Breast epithelium (tissue), 4 donors: ENCODE measurements at places on chromosomes 12 and 14.

DNA sequence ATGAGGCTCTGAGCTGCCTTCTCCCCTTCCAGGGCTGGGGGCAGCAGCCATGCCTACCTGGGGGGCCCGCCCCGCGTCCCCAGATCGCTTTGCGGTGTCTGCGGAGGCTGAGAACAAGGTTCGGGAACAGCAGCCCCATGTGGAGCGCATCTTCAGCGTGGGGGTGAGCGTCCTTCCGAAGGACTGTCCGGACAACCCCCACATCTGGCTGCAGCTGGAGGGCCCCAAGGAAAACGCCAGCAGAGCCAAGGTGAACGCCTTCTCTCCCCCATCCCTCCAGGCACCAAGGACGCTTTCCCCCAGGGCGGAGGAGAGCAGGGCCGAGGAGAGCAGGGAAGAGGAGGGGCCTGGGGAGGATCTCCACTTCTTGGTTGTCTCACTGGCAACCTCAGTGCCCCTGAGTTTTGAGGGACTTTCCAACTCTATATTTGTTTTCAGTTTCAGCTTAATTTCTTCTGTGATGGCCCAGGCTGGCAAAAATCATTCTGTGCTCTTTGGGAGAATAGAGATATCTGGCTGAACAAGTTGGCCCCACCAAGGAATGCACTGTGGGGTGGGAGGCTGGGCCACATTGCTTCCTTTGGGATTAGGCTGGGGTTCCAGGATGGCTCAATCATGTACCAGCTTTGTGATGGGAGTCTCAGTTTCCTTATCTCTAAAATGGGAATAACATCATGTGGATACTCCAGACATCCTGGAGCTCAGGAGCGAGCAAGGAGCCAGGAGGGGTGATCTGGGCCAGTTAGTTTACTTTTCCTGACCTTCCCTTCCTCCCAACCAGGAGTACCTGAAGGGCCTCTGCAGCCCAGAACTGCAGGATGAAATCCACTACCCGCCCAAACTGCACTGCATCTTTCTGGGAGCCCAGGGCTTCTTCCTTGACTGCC, 1.2 kb downstream of the KHNYN start:
- DNase-seq = no peak
- H3K36me3 ChIP-seq = no peaks in the 10 kb centered on the region
- H3K4me1 ChIP-seq = peaks cover 14% of the 10 kb centered on the region
- peak overlapping the region; percentile 94 for H3K4me3 ChIP-seq
- H3K27ac ChIP-seq = peak overlapping the region; percentile 100
- no peaks in the 10 kb centered on the region for H3K27me3 ChIP-seq

DNA sequence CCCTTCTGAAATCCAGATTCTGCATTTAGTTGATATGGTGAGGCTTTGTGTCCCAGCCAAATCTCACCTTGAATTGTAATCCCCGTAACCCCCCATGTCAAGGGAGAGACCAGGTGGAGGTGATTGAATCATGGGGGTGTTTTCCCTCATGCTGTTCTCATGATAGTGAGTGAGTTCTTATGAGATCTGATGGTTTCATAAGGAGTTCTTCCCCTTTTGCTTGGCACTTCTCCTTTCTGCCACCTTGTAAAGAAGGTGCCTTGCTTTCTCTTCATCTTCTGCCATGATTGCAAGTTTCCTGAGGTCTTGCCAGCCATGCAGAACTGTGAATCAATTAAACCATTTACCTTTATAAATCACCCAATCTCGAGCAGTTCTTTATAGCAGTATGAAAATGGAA, 23.1 kb upstream of the C12orf42 start:
- no peaks in the 10 kb centered on the region for H3K27me3 ChIP-seq
- H3K27ac ChIP-seq = no peak overlapping the region
- DNase-seq = no peak
- no peak overlapping the region for H3K4me3 ChIP-seq

- no peak for DNase-seq
- H3K36me3 ChIP-seq = no peaks in the 10 kb centered on the region
- H3K4me1 ChIP-seq = no peaks in the 10 kb centered on the region
- H3K27ac ChIP-seq = peak overlapping the region; percentile 74
Measured at GRCh38 chr12:114400361-114400811, 5.6 kb downstream of the TBX5 start.

- H3K27ac ChIP-seq = no peak overlapping the region
- peaks cover 11% of the 10 kb centered on the region for H3K4me1 ChIP-seq
- no peaks in the 10 kb centered on the region for H3K27me3 ChIP-seq
- H3K36me3 ChIP-seq = no peaks in the 10 kb centered on the region
Measured at GRCh38 chr12:10196210-10196609, 16.5 kb upstream of the GABARAPL1 start.

GRCh38 chr12:44875417-44875953, 630 bp downstream of the NELL2 start:
- peaks cover 3% of the 10 kb centered on the region for H3K4me1 ChIP-seq
- no peaks in the 10 kb centered on the region for H3K36me3 ChIP-seq
- no peak for DNase-seq
- no peak overlapping the region for H3K27ac ChIP-seq
- H3K4me3 ChIP-seq = peak overlapping the region; percentile 64

GRCh38 chr12:117072736-117073490, 26.3 kb downstream of the TESC start:
- no peaks in the 10 kb centered on the region for H3K36me3 ChIP-seq
- H3K27me3 ChIP-seq = no peaks in the 10 kb centered on the region

DNA sequence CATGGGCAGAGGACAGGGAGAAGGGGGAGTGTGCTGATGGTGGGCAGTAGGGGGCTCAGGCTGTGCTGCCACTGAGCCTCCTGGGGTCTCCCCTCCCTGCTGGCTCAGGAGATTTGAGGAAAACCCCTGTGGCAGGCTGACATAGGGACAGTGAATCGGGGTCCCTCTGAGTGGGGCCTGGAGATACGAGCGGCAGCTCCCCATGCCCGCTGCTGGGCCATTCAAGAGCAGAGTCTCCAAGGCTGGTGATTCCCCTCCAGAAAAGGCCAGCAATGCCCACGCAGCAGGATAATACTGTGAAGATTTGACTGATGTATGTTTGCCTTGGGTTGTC, 288.7 kb upstream of the SFSWAP start:
- H3K36me3 ChIP-seq = no peaks in the 10 kb centered on the region
- H3K4me3 ChIP-seq = no peak overlapping the region
- no peak overlapping the region for H3K27ac ChIP-seq
- peak; percentile 24 for DNase-seq
- no peaks in the 10 kb centered on the region for H3K27me3 ChIP-seq

DNA sequence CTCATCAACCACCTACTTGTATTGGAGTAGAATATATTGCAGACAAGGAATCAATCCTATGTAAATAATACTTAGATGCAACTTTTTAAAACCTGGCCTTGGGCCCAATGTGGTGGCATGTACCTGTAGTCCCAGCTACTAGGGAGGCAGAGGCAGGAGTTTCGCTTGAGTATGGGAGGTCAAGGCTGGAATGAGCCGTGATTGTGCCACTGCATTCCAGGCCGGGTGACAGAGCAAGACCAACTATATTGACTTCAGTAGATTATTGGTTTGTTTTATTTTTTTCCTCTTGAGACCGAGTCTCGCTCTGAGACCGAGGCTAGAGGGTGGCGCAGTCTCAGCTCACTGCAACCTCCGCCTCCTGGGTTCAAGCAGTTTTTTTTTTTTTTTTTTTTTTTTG, 3.6 kb downstream of the LARP4 start:
- DNase-seq = no peak
- H3K4me1 ChIP-seq = no peaks in the 10 kb centered on the region
- no peaks in the 10 kb centered on the region for H3K27me3 ChIP-seq
- no peak overlapping the region for H3K27ac ChIP-seq

DNA sequence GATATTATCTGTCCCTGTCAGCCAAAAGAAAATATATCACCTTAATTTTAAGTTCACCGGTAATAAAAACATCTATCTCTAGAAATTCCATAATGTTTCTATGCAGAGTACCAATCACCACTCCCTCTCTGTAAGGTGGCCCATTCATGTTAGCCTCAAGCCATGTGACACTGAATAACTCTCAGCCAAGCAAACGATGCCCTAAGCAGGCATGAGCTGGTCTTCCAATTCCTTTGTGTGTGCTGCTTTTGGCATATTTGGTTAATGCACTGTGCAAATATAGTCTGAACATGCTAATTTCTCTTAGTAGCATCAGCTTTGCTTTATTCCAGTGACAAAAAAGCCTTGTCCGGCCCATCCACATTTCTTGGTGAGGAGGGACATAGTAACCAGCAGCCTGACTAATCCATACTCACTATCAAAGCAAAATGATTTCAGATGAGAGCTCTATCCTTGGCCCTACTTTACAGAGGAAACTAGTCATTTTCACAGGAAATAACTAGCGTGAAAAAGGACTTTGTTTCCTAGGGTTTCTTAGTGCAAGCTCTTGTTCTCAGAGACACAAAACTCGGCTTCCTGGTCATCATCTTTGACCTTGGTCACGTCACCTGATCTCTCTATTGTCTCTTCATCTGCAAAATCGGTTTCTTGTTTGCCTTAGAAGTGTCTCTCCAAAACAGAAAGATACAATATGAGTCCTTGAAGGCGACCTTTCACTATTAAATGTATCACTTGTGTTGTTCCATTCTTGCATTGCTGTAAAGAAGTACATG, 59.2 kb upstream of the RTRAF start:
- no peaks in the 10 kb centered on the region for H3K4me1 ChIP-seq
- no peaks in the 10 kb centered on the region for H3K36me3 ChIP-seq
- DNase-seq = no peak
- no peaks in the 10 kb centered on the region for H3K27me3 ChIP-seq
- no peak overlapping the region for H3K4me3 ChIP-seq

DNA sequence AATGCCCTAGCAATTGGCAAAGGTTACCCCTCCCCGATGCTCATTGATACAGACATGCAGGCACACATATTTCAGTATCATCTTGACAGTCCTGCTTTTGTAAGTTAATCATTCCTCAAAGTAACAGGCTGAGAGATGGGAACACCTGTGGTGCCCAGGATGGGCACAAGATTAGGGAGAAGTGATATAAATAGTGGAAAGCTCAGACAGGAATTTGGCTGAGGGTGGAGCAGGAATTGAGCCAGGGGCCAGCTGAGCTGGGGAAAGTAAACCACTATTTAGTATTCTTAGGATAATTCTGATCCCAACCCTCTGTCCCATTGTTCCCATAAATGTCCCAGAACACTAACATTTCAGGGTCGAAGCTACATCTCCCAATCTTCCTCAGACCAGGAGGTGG, 38.3 kb downstream of the DAO start:
- H3K27ac ChIP-seq = no peak overlapping the region
- no peaks in the 10 kb centered on the region for H3K4me1 ChIP-seq
- no peak for DNase-seq
- H3K4me3 ChIP-seq = no peak overlapping the region
- H3K36me3 ChIP-seq = no peaks in the 10 kb centered on the region

GRCh38 chr14:64994540-64994939, 7.8 kb downstream of the FNTB start:
- no peak for DNase-seq
- H3K36me3 ChIP-seq = no peaks in the 10 kb centered on the region
- no peaks in the 10 kb centered on the region for H3K4me1 ChIP-seq
- H3K27ac ChIP-seq = no peak overlapping the region
- H3K4me3 ChIP-seq = no peak overlapping the region
- no peaks in the 10 kb centered on the region for H3K27me3 ChIP-seq

DNA sequence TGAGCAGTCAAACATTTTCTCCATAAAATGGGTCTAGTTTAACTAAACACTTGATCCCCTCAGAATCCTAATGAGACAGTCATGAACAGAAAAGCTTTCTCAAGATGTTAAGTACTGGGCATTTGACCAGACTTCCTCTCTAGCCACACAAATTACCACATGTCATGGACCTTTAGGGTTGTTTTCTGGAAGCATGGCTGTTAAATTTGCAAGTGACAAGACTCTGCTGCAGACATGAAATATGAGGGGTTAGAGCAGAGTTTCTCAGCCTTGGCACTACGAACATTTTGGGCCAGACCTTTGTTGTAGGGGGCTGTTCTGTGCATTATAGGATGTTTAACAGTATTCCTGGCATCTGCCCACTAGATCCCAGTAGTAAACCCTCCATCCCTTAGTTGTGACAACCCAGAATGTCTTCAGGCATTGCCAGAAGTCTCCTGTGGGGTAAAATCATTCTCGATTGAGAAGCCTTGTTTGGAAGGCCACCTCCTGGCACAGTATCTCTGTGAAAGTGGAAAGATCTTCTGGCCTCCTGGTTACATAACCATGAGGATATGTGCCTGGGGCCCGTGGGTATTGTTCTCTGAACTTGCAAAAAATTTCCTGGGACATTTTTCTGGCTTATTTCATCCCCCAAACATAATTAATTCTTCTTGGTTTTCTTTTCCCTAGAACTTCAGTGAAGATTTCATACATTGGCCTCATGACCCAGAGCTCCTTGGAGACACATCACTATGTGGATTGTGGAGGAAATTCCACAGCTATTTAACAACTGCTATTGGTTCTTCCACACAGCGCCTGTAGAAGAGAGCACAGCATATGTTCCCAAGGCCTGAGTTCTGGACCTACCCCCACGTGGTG, 4.3 kb downstream of the TMEM106C start:
- no peaks in the 10 kb centered on the region for H3K27me3 ChIP-seq
- no peak for DNase-seq

DNA sequence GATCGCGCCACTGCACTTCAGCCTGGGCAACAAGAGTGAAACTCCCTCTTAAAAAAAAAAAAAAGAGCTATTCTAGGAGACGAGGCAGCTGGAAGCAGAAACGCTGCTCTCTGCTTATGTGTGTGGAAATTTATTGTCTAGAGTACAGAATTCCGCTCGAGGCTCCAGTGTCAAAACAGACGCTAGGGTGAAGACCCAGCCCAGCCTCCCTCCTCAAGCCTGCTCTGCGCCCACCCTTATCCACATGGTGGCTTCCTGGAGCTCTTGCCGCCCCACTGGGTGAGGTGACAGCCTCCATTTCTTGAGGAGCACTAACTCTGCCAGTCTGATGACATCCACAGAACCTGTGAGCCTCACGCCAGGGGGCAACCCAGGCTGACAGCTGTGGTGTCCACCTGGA, 49.5 kb upstream of the DLK1 start:
- no peak for DNase-seq
- H3K4me3 ChIP-seq = no peak overlapping the region
- H3K4me1 ChIP-seq = no peaks in the 10 kb centered on the region
- H3K27me3 ChIP-seq = peaks cover 2% of the 10 kb centered on the region
- no peaks in the 10 kb centered on the region for H3K36me3 ChIP-seq
- peak overlapping the region; percentile 56 for H3K27ac ChIP-seq

- peaks cover 5% of the 10 kb centered on the region for H3K27me3 ChIP-seq
- no peaks in the 10 kb centered on the region for H3K36me3 ChIP-seq
- no peak for DNase-seq
- H3K4me1 ChIP-seq = no peaks in the 10 kb centered on the region
- no peak overlapping the region for H3K27ac ChIP-seq
Measured at GRCh38 chr14:20550926-20551325, 9.9 kb downstream of the RNASE9 start.

DNA sequence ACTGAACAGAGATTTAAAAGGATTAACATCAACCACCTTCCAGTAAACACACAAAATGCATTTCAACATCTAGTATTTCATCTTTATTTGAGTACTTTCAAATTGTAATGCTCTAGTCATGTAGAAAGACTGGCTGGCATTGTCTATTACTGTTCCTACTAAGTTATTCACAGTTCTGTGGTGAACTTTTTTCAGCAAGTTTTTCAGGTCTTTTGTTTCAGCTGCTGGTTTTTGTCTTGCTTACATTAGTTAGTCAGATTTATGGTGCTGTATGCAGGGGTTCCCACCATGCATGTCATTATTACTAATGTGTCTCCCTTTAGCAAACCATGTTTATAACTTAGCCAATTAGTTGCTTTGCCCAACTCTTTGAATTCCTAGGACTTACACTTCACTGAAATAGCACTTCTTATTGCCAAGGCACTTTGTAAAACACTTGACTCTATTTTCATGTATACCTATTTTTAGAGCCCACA, 253.4 kb upstream of the KITLG start:
- H3K4me3 ChIP-seq = no peak overlapping the region
- H3K27me3 ChIP-seq = no peaks in the 10 kb centered on the region
- no peak overlapping the region for H3K27ac ChIP-seq
